NCI-H774 (cell line): ENCODE measurements at places on chromosomes 16 and 17.
A peak's percentile ranks its signal among the peaks of the same experiment; 100 is the strongest.

DNA sequence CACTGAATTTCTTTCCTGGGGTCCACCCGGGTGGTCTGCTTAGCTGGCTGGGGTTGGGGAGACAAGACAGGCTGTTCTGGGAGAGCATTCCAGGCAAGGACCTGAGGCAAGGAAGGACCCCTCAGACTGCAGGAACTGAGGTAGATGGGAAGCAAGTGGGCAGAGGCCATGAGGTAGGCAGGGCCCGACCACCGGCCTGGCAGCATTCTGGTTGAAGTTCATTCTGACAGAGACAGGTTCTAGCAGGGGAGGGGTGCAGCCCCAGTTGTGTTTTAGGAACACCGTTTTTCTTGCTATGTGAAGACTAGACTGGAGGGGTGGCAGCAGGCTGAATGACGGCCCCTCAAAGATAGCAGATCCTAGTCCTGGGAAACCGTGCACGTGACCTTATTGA, 17.5 kb downstream of the B9D1 start:
- no peak for DNase-seq

DNA sequence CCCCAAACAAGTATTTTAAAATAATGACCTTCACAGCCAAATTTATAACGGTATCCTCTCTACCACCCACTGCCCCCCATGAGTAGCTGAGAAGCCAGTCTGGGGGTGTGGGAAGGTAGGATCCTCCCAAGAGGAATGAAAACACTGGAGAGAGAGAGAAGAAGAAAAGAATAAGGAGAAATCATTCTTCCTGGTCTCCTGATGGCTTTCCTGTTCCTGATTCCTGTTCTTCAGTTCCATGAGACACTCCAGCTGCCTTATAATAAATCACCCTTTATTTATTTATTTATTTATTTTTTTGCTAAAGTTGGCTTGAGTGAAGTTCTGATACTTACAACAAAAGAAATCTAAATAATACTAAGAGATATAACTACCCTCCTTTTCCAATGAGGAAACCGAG, 56.4 kb upstream of the FAM20A start:
- DNase-seq: no peak

DNA sequence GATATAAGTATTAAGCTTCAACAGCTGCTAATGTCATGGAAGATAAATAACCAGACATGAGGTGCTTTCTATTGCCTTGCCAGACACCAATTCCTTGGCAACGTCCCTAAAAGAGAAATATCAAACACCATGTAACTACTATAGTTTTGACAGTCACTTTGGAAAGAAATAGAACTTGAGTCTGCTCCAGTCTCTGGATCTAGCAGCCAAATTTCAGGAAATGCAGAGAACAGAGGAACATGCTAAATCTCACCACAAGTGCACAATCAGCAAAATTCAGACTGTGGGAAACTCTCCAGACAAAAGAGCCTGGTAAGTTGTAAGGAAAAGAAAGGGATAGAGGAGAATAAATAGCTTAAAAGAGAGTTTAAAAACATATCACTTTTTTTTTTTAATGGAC, 28.4 kb upstream of the TANC2 start:
- no peak for DNase-seq

GRCh38 chr17:72244494-72244893, 123.7 kb downstream of the SOX9 start:
- no peak for DNase-seq

- DNase-seq: no peak
Observed at GRCh38 chr17:10114931-10115535, 83.4 kb downstream of the GAS7 start.

- no peak for DNase-seq
Observed at GRCh38 chr17:39543176-39543575, 64.5 kb downstream of the NEUROD2 start.

DNA sequence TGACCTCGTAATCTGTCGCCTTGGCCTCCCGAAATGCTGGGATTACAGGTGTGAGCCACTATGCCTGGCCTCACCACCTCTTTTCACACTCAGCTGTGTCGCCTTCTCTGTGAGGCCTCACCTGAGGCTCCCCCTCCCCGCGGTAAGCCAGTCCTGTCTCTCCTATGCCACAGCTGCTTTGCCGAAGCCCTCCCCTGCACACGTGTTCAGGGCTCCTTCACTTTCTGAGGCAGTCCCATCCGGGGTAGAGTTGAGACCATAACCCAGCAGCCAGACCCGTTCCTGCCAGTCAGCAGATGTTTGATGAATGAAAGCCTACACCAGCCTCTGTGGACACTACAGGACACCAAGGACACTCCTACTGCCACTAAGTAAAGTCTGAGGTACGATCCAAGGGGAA, 10.6 kb downstream of the USP7 start:
- DNase-seq: no peak

GRCh38 chr17:81656118-81656743, at the start of gene PDE6G:
PDE6G (minus strand) TSS chr17:81656542; CDS start chr17:81653305, 3,237 bp downstream.
- DNase-seq: no peak

GRCh38 chr17:76912421-76913164, 44.4 kb downstream of the MGAT5B start:
- no peak for DNase-seq

DNA sequence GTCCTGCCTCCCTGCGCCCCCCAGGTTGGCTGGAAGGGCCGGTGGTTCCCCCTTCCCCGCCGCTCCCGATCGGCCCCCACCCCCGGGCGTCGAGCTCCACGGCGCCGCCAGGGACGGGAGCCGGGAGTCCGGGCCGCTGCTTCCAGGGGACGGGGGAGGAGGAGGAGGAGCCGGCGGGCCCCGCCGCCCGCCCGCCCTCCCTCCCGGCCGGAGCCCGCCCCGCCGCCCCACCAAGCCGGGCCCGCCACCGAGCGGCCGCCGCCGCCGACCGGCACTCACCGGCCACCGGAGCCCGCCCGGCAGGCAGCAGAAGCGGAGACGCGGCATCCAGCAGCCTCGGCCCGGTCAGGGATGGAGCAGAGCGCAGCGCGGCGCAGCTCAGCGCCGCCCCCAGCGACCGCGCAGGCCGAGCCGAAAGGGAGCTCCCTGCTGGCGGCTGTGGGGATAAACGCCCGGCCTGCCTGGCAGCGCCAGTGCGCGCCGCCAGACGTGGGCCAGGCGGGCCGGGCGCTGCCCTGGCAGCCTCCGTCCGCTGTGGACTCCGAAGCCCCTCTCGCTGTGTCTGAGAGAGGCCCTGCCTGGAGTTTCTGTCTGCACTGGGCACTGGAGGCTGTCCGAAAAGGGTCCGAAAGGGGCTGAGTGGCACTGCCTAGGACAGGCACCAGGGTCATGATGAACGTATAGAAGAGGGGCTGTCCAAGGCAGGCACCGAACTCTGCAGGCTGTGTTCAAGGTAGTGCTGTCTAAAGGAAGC, at the start of gene MYO18A:
Gene MYO18A, minus strand, starts transcription at position 365 of the 754 bp plus-strand sequence. CDS start 13,458 bp downstream, outside the sequence.
- DNase-seq: peak; percentile 74

GRCh38 chr16:31093132-31093703, 1.4 kb downstream of the VKORC1 start:
- DNase-seq: no peak

DNA sequence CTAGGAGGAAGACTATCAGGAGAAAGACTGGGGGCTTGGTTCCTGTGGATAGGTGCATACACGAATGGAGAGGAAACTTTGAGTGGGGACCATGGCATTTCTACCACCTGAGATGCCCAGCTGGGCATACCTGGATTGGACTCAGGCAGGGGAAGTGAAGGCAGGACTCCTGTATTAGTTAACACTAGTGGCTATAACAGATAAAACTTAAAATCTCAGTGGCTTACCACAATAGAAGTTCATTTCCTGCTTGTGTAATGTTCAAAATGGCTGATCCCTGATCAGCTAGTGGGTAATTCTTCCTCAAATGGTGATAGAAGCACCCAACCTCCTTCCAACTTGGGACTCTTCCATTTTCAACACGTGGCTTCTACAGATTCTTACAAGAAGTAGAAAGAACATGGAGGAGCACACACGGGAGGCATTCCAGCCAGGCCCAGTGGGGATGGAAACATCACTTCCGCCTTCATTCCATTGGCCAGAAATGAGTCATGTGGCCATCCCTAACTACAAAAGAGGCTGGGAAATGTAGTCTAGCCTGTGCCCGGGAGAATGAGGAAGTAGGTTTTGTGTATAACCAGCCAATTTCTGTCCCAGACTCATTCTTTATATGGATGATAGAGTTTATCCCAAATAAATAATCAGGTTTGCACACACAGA, 112.1 kb downstream of the UTP18 start:
- peak; percentile 26 for DNase-seq

DNA sequence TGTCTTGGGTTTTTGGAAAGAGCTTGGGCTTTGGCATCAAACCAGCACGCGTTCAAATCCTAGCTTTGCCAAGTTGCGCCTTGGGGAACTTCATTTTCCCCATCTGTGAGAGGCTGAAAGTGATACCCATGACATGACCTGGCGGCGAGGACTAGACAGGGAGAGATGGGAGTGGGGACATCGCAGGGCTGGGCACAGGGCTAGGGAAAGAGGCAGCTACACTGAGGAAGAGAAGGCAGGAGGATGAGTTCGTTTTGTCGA, 202.9 kb downstream of the IRF8 start:
- no peak for DNase-seq

- no peak for DNase-seq
Observed at GRCh38 chr17:12081720-12082119, 61.0 kb downstream of the MAP2K4 start.

DNA sequence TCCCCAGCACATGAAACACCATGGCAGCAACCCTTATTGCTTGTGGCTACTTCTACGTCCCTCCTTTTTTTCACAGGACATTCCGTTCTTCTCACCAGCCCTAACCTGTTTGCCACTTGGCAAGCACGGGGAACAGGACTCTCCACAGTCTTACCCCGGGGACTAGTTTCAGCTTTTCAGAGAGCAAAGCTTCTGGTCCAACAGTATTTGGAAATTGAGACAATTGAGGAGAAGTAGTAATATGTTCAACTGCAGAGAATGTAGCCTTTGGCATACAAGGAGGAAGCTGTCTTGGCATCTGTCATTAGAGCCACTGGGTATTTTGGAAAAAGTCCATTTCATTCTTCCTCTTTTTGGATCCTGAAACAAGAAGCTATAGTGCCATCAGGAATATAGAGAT, 65.7 kb downstream of the MAP2K6 start:
- no peak for DNase-seq

DNA sequence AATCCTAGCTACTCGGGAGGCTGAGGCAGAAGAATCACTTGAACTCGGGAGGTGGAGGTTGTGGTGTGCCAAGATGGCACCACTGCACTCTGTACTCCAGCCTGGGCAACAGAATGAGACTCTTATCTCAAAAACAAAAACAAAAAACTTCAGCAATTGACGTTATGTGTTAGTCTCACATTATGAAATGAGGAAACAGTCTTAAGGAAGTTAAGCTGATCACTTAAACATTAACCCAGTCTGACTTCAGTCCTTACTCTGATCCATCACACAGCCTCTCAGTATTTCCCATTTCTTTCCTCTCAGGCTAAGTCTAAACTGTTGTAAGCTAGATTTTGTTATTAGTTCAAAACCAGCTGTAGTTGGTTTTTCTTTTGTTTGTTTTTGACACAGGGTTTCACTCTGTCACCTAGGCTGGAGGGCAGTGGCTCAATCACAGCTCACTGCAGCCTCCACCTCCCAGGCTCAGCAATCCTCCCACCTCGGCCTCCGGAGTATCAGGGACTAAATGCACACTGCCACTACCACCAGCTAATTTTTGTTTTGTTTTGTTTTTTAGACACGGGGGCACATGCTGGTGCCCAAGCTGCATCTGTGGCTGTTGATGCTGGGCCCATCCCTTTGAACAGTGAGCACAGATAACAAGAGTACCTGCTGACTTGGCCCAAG, 6.3 kb downstream of the JPT1 start:
- DNase-seq: no peak

DNA sequence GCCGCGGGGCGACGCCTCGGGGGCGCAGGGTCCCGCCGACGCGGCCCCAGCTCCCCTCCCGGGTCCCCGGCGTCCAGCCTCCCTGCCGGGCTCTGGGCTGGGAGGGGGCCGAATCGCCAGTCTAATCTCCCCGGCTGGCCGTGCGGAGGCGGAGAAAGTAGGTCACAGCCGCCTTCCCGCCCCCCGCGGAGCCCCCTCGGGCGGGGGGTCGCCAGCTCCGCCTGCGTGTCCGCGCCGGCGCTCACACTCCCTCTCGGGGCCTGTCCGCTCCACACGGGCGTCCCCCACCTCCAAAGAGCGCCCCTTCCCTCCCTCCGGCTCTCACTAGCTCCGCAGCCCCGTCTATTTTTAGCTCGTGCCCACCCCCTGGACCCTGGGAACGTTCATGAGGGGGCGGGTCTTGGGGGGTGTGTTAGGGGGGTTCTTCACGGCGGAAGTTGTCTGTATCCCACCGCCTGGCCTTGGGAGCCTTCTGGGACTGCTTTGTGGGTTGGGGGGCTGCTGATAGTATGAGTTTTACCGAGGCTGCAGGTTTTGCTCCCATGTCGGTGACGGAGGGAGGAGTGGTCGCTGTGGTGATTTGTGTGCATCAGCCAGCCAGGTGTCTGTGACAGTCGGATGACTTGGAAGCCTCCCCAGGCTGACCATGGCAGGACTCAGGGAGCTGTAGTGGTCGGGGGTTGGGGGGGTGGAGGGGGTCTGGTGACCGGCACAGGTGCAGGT, 1.1 kb downstream of the ATP1B2 start:
- DNase-seq: no peak

- no peak for DNase-seq
Observed at GRCh38 chr16:68298312-68298711, 12.4 kb downstream of the SLC7A6OS start.

GRCh38 chr16:23948949-23949411, 113.2 kb downstream of the PRKCB start:
- DNase-seq: no peak

DNA sequence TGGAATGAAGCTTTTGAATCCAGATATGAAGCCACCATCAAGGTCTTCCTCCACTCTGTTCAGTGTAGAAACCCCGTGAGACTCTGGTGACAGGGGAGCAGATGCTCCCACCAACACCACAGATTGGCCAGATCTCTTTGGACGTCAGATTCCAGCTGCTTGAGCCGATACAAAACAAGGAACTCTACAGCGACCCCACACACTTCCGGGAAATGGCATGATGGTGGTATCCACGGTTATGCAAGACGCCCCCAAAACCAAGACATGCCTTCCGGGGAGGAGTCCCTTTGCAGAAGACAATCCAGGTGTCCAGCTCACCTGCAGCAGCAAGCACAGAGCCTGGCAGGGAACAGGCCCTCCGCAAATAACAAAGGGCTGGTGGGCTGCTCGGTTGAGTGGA, 19.8 kb upstream of the PITPNA start:
- no peak for DNase-seq

DNA sequence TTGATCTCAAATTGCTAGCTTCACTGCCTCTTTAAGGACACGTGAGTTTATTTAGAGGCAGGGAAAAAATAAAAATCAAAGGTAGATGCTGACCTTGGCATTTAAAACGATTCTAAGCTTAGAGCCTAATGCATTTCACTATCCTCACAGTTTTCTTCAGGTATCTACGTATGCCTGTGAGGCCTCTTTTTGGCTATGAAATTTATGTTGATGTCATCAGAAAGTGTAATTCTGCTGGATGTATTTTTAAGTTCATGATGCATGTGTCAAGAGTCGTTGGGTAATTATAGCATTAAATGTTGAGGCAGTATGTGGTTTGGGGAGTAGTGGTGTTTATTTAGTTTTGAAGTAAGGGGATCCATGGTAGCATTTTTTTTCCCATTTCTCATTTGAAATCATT, 4.2 kb upstream of the KRTAP3-2 start:
- DNase-seq: no peak
